Stimulated activated CD4-positive, alpha-beta T cell treated with anti-CD3 and anti-CD28 coated beads, TNF-alpha, amount 100 ng/mL, for 1 hour (primary cell): ENCODE measurements at places on chromosomes 2 and 18.

- DNase-seq = no peak
Observed at GRCh38 chr2:109623923-109624322, 9.8 kb downstream of the SOWAHC start.

GRCh38 chr2:160747501-160748170 lies 254.0 kb upstream of the RBMS1 start:
- DNase-seq = no peak

- DNase-seq = no peak
Observed at GRCh38 chr2:220465700-220466099, 838.3 kb downstream of the SLC4A3 start.

DNA sequence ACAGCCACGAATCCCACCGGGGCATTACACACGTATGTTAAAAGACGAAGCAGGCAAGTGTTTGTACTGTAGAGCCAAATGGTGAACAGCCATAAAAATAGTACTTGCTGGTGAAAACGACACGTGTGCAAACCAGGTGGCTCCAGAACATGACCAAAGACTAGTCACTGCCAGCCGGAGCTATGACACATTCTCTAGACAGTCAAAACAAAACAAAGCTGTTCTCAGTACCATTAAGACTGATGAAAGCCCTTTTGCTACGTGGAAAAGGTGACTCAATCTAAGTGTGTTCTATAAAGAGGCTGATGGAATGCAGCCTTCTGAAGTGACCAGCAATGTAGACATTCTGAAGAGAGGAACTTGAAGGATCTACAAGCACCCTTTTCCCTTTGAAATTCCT lies 367.7 kb upstream of the NETO1 start:
- DNase-seq = no peak

- DNase-seq = no peak
Observed at GRCh38 chr18:31329787-31330438, 12.0 kb downstream of the DSG1 start.

DNA sequence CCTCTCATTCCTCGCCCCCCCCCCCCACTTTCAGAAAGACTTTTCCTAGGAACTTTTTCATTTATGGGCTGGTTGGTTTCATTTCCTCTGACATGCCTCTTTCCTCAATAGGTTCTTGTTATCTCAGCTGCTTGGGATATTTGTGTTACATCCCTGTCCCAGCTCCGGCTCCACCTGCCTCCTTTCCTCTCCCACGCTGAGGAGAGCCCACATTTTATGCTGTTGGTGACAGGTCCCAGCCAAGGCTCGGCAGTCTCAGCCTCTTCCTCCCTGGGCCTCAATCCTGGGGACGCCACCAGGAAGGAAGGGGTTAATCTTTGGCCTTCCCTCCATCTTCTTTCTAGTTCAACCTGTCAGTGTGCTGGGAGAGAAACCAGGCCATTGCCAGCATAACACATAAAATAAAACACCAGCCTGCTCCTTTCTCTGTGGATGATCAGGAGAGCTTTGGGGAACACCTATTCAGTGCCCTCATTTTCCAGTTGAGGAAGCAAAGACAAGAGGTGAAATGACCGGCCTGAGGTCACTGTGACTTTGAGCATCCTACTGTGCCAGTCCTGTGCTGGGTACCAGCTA lies 216.9 kb upstream of the TNP1 start:
- no peak for DNase-seq

GRCh38 chr18:48615566-48616401 lies 77.0 kb downstream of the CTIF start:
- DNase-seq = no peak

GRCh38 chr2:229855116-229855515 lies 66.7 kb downstream of the TRIP12 start:
- no peak for DNase-seq

DNA sequence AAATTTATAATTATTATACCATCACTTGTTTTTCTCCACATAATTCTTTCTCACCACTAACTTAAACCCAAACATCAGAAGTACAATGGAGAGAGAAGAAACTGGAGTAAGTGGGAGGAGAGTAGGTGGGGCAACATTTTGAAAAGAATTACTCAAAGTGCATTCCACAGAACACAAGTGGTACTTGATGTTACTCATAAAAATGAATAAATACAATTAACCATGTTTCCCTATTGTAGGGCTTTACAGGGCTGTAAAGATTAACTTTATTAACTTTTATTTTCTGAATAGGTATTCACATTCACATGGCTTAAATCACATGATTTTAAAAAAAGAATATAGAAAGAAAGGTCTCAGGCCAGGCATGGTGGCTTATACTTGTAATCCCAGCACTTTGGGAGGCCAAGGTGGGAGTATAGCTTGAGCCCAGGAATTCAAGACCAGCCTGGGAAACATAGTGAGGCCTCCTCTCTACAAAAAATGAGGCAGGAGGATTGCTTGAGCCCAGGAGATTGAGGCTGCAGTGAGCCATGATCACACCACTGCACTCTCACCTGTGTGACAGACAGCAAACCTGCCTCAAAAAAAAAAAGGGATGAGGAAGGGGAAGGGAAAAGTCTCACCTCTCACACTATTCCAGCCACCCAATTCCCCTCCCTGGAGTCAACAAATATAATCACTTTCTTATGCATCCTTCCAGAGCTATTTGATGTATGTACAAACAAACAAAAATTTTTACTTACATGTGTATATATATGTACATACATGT lies 47.1 kb downstream of the KCNG3 start:
- DNase-seq = no peak

- no peak for DNase-seq
Observed at GRCh38 chr18:79587779-79588635, 91.6 kb upstream of the CTDP1 start.

- DNase-seq = no peak
Observed at GRCh38 chr2:144507441-144508171, 12.3 kb downstream of the ZEB2 start.

DNA sequence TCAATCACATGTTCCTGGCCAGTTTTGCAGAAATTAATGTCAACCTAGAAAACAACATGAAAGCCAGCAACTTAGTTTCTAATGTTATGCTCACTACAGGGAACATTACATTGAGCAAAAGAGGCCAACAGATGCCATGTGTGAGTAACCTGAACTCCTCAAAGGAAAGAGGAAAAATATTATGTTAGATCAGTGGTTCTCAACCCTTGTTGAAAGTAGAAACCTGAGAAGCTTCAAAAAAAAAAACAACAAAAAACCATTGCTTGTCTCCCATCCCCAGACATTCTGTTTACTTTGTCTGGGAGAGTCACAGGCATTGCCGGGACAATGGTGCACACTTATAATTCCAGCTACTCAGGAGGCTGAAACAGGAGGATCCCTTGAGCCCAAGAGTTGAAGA lies 57.7 kb downstream of the METTL4 start:
- no peak for DNase-seq

DNA sequence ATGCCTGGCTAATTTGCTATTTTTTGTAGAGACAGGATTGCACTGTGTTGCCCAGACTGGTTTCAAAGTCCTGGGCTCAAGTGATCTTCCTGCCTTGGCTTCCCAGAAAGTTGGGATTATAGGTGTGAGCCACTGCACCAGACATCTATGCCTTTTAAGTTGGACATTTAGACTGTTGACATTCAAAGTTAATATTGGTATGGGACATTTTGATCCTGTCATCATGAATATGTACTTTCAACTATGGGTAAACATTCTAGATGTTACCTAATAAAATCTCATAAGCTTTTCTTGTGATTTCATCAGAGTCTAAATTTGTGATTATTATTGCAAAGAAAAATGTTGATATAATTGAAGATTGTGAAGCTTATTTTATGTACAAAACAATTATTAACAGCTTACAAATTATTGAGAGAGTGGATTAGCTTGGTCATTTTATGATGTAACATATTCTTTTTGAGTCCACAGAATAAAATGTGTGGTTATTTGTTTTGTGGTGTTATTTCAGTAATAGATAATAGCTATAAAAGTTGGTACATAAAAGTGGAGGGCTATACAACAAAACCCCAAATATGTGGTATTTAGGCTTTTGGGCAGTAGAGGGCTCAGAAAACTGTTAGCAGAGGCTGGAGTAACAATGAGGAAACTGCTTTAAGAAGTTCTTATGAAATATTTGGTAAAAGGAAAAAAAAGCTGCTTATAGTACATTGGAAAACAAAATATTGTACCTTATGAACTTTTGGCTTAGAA lies 41.4 kb downstream of the STARD6 start:
- no peak for DNase-seq

DNA sequence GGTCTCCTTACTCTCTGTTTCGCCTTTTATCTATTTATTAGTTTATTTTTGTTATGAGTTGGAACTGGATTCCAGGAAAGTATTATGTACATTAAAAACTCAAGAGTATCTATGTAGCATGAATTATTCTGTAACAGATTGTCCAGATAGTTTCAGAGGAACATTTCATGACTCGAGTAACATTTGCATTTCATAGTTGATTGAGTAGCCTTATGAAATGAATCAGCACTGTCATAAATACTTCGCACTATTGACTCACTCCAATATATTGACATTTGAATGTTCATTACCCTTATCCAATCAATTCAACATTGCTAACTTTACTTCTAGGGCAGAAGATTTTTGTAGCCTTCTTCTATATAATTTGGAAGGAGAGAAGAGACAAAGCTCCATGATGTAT lies 11.3 kb upstream of the VRK2 start:
- DNase-seq = no peak

DNA sequence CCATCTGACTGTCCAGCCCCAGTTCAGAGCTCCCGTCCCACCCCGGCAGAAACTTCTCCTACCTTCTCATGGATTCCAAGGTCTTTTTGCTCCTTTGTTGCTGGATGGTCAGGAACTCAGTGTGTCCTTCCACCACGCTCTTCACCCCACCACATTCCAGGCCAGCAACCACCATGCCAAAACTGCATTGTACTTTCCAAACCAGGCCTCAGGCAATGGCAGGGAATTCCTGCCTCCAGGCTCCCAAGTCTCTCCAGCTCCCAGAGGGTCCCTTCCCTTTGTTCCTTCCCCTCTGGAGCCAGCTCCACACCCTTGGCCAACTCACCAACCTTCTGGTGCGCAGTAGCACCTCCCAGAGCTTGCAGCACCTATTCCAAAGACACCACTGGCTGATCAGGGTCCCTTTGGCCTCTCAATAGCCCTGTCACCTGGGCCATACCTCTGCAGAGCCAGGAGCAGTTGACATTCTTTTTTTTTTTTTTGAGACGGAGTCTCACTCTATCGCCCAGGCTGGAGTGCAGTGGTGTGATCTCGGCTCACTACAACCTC lies 8.1 kb downstream of the CHMP1B start:
- no peak for DNase-seq

DNA sequence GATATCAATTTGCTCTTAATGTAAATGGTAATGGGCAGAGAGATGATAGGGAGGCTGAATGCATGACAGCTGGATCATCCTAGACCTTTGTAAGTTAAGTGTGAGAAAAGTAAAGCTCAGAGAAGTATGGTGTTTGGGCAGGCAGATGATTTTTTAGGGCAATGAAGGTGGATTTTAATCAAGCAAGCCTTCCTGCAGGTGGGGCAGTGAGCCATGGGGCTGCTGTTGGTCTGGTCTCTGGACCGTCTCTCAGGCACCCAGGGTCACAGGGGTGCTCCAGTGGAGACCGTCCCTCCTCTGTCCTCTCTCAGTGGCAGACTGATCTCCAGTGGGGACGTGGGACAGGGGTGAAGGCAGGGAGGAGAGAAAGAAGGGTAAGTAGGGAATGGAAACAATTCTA lies 69.8 kb upstream of the STK17B start:
- DNase-seq = no peak

GRCh38 chr18:42525905-42526304 lies 570.9 kb downstream of the PIK3C3 start:
- DNase-seq = no peak

DNA sequence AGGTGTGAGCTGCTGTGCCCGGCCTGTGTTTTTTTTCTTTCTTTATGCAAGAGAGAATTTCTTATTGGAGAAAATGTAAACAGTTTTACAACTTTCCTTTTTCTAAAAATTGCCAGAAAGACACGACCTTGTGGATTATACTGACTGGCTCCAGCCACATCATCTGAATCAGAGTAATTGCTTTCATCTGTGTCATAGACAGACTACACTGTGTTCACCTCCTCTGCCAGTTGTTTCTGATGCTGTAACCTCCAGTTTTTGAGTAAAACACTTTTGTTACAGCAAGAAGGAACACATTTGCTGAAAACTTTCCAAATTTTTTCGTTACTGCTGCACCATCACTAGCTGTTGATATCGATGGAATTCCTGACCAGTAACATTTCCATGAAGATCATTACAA lies 43.9 kb upstream of the PLEKHM3 start:
- DNase-seq = no peak

GRCh38 chr18:13192970-13193369 lies 25.6 kb upstream of the LDLRAD4 start:
- DNase-seq = no peak

- no peak for DNase-seq
Observed at GRCh38 chr2:32363597-32363996, 6.8 kb downstream of the BIRC6 start.

GRCh38 chr2:121118951-121119350 lies 166.1 kb downstream of the TFCP2L1 start:
- no peak for DNase-seq

DNA sequence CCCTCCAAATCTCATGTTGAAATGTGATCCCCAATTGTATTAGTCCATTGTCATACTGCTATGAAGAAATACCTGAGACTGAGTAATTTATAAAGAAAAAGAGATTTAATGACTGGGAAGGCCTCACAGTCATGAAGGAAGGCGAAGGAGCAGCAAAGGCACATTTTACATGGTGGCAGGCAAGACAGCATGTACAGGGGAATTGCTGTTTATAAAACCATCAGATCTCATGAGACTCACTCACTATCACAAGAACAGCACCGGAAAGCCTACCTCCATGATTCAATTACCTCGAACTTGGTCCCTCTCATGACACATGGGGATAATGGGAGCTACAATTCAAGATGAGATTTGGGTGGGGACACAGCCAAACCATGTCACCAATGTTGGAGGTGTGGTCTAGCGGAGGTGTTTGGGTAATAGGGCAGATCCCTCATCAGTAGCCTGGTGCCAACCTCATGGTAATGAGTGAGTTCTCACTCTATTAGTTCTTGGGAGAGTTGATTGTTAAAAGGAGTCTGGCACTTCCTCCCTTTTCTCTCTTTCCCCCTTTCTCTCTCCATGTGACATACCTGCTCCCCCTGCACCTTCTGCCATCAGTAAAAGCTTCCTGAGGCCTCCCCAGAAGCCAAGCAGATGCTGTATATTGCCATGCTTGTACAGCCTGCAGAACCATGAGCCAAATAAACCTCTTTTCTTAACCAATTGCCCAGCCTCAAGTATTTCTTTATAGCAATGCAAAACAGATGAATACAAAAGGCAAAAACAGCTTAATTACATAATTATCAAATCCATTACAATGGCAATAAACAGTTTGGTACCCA lies 14.5 kb upstream of the FN1 start:
- DNase-seq = no peak

DNA sequence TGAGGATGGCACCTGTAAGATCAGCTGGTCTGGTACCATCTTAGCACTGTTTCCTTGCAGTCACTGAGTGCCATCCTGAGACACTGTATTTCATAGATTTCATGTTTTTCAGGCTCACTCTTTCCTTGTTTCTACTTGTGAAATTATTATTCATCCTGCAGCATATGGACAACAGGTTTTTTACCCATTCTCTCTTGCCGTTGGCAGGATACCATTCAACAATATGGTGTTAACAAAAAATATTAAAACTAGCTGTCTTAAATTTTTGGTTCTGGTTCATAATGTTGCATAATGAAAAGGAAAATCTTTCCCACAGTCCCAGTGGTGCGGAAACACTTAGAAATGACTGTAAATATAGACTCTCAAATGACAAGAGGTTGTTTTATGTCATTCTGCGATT lies 23.1 kb upstream of the ATG16L1 start:
- no peak for DNase-seq
